CD4-positive, alpha-beta T cell (primary cell): ENCODE measurements at places on chromosomes 2 and 18.

DNA sequence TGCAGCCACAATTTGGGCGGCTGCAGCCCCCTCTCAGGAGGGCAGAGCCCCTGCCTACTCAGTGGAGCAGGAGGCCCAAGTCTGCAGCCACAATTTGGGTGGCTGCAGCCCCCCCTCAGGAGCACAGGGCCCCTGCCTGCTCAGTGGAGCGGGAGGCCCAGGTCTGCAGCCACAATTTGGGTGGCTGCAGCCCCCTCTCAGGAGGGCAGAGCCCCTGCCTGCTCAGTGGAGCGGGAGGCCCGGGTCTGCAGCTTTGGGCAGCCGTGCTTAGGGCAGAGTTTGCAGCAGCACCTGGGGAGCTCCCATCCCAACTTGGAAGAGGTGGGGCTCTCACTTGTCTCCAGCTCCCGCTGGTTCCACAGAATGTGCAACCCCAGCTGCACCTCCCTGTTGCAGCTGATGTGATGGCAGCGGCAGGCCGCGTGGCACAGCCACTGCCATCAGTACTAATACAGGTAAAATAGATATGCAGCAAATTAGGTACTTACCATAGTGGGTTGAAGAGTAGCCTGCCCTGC, 99.4 kb downstream of the TWIST2 start:
- no peaks in the 10 kb centered on the region for H3K27me3 ChIP-seq
- no peak for DNase-seq
- H3K4me1 ChIP-seq: peaks cover 8% of the 10 kb centered on the region
- H3K36me3 ChIP-seq: no peaks in the 10 kb centered on the region
- H3K4me3 ChIP-seq: no peak overlapping the region
- no peak overlapping the region for H3K27ac ChIP-seq

DNA sequence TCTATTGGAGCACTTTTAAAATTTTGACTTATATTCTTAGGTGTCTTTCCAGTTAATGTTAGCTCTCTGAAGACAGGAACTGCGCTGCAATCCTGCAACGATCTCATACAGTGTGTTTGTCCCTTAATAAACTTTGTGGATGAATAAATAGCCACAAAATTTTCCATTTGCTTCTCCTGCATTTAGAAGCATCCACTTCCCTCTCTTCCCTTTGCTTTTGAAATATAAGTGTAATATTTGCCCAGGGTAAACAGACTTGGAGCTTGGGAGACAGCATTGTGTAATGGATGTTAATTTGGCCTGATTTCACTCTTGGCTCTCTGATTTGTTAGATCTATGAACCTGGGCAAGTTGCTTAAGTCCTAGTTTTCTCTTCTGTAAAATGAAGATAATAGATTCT, 58.2 kb upstream of the CD28 start:
- no peak for DNase-seq
- no peaks in the 10 kb centered on the region for H3K36me3 ChIP-seq
- H3K4me1 ChIP-seq: no peaks in the 10 kb centered on the region
- no peak overlapping the region for H3K27ac ChIP-seq

- no peaks in the 10 kb centered on the region for H3K36me3 ChIP-seq
- no peaks in the 10 kb centered on the region for H3K27me3 ChIP-seq
- H3K4me1 ChIP-seq: no peaks in the 10 kb centered on the region
Observed at GRCh38 chr18:78507217-78507616, 472.4 kb upstream of the SALL3 start.

DNA sequence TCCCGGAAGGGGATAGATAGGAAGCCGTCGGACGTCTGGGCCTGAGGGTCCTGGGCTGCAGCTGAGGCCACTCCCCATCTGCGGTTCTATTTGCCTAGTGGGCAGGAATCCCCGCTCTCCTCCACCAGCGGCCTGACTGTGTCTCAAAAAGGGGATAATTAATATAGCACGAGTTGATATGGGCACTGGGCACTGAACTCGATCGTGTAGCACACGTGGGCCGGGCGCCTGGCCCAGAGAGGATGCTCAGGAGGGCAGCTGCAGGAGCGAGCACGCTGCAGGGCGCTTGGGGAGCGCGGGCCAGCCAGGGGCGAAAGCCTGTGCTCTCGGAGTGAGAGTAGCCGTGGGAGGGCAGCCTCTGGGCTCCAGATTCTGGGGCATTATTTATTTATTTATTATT, 8.8 kb upstream of the GBX2 start:
- no peak for DNase-seq
- H3K4me1 ChIP-seq: peaks cover 17% of the 10 kb centered on the region
- peaks cover 62% of the 10 kb centered on the region for H3K27me3 ChIP-seq
- H3K4me3 ChIP-seq: no peak overlapping the region
- H3K27ac ChIP-seq: no peak overlapping the region

DNA sequence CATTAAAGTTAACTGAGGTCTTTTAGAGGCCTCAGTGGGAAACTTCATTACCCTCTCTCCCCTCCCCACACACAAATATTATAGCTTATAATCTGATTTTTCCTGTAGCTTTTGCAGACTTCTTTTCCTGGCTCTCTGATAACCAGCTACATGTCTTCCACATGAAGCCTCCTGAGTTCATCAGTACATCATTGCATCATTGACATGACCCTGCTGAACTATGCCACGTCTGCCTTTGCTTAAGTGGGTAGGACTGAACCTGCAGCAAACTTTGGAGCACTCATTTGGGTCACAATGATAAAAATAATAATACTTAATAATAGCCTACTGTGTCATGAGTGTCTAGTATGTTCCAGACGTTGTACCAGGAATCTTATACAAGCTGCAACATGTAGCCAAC, 7.0 kb downstream of the CRYGA start:
- no peaks in the 10 kb centered on the region for H3K4me1 ChIP-seq
- DNase-seq: no peak
- no peaks in the 10 kb centered on the region for H3K36me3 ChIP-seq
- peaks cover 3% of the 10 kb centered on the region for H3K27me3 ChIP-seq
- H3K4me3 ChIP-seq: no peak overlapping the region
- H3K27ac ChIP-seq: no peak overlapping the region

DNA sequence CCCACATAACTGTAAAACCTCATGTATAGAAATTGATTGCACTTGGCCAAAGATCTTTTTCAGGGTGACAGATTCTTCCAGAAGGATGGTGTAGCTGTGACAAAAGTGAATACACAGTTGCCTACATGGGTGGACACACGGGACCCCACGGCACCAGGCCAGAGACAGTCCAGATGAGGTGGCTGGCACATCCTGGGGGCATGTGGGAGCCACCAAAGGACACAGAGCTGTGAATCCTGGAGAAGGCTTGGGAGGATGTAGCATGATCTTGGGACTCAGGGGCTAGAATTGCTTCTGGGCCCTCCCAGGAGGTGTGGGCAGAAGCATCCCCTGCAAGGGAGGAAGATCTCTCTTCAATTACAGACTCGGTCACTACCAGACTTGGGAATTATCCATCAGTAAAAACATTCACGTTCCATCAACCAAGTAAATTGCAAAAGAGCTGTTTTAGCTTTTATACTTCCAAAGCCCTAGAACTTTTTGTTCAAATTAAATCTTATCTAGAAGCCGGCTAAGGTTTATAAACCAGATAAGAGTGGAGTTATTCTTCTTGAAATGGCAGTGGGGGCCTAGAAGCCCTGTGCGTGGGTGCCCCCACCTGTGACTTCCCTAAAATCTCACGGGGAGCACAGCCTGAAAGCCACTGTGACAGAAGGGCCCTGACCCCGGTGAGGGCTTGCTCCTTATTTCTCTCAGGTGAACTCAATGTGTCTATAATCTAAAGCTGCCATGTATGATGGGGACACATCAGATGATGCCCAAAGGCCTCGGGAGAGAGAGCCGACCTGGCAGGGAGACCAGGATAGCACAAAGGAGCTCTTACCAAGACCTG, 81.7 kb downstream of the SEPTIN10 start:
- no peaks in the 10 kb centered on the region for H3K36me3 ChIP-seq
- no peak overlapping the region for H3K27ac ChIP-seq
- no peaks in the 10 kb centered on the region for H3K27me3 ChIP-seq
- H3K4me3 ChIP-seq: no peak overlapping the region
- no peaks in the 10 kb centered on the region for H3K4me1 ChIP-seq
